Activated CD4-positive, alpha-beta T cell treated with anti-CD3 and anti-CD28 coated beads, Interleukin-2, amount 50 U/mL, for 4 hours (primary cell): ENCODE measurements at places on chromosomes 3 and 15.

DNA sequence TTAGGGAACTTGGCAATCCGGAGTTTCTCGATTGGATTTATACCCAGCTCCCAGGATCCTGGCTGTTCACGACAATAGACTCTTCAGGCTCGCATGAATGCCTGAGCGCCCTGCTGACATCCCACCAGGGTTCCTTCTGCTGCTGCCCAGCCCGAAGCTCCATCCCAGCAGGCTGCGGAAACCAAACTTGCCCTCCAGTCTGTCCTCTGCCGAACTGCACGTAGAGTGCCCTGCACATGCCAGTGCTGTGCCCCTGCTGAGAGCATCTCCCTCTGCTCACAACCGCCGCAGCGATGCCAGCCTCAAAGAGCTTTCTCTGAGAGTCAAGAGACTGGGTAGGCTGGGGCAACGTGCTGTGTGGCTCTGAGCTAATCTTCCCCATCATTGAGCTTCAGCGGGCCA lies 6.9 kb downstream of the ADAMTS7 start:
- DNase-seq: no peak

GRCh38 chr15:40933517-40933902 lies 4.4 kb downstream of the DLL4 start:
- no peak for DNase-seq

DNA sequence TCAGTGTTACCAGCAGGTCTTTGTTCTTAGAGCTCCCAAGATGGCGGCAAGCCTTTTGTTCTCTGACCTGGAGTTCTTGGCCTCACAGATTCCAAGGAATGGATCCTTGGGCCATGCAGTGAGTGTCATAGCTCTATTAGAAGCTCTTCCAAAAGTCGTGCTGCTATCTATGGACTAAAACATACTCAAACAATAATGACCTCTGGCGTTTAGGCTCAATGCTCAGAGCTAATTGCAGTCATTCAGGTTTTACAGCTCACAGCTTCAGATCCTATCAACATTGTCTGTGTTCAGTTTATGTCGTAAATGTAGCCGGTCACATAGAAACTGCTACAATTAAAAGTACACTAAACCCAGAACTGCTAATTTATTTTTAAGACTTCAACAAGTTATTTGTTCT lies 22.2 kb downstream of the CCRL2 start:
- no peak for DNase-seq

DNA sequence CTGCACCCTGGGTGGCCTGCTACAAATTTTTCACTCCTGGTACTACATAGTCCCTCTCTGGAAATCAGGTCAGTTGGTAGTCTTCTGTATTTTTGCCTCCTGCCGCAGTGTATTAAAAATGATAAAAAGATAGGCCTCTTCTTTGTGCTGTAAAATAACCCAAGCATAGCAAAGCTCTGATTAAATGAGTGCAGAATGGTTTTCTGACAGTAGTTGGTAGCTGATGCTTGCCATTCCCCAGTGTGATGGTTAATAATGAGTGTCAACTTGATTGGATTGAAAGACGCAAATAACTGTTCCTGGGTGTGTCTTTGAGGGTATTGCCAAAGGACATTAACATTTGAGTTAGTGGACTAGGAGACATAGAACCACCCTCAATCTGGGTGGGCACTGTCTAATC lies 264.4 kb upstream of the ZNF717 start:
- DNase-seq: no peak

DNA sequence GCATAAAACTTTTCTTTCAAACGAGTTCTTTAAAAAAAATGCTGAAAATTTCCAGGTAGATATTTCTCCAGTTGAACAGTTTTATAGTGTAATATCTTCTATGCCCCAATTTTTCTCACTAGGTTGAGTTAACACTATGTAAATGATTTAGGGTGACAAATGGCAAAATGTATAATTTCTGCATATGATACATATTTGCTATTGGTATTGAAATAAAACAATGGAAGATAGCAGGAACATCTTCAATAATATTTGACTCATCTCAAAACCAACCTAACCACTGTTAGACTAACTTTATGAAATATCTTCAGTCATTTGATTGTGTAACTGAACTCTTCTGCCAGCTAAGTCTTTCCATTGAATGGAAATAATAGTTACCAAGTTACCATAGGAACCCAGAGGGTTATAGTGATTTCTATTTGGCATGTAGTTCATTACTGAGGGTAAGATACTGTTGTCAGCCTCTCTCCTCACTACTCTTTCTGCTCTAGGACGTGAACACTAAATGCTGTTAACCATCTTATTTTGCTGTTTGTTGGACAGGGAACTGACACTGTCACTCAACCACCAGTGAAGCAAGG lies 824.7 kb upstream of the NECTIN3 start:
- DNase-seq: no peak

- DNase-seq: no peak
These were observed 30.0 kb downstream of the INSYN1 start for GRCh38 chr15:73723191-73723590.

GRCh38 chr15:33029109-33029652 lies 165.3 kb downstream of the FMN1 start:
- DNase-seq: no peak

- DNase-seq: no peak
These were observed 79.8 kb upstream of the IQSEC1 start for GRCh38 chr3:13152826-13153710.

DNA sequence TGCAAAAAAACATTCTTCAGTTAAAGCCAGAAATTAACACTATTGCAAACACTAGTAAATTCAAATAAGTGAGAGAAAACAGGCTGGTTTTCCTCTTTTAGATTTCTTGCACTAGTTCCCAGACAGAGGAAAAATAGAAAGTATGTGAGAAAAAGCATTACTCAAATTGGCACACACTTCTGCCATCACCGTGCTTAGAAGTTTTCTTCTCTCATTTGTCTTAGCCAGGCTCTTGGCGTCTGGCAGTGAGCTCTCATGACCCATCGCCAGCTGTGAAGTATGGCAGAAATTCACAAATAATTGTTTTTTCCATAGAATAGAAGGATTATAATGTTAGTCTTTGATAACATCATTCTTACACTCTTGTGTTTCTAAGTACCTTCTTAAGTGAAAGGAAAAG lies 515.9 kb downstream of the GBE1 start:
- no peak for DNase-seq

GRCh38 chr15:35724626-35725025 lies 178.7 kb upstream of the DPH6 start:
- DNase-seq: no peak

DNA sequence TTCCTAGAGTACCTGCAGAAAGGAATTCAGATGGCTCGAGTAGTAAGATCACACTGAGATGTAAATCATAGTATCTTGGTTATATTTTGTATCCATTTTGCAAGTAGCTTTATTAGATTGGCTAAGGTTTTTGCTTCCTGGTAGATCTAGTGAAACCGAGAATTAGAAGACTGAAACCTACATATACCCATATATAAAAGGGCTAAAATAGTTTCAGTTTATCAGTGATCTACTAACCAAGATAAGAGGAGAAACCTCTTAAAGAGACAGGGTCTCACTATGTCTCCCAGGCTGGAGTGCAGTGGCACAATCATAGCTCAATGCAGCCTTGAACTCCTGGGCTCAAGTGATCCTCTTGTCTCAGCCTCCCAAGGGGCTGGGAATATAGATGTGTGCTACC lies 135.3 kb downstream of the PCCB start:
- no peak for DNase-seq

DNA sequence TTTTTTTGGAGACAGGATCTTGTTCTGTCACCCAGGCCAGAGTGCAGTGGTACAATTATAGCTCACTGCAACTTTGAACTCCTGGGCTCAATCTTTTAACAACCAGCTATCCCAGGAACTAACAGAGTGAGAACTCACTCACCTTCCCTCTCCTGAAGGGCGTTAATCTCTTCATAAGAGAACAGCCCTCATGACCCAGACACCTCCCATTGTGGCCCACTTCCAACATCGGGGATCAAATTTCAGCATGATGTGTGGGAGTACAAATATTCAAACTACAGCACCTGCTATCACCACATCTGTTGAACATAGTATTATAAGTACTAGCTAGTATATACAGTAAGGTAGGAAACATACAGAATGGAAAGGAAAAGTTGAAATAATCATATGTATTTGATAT lies 132.5 kb downstream of the DOCK3 start:
- no peak for DNase-seq

DNA sequence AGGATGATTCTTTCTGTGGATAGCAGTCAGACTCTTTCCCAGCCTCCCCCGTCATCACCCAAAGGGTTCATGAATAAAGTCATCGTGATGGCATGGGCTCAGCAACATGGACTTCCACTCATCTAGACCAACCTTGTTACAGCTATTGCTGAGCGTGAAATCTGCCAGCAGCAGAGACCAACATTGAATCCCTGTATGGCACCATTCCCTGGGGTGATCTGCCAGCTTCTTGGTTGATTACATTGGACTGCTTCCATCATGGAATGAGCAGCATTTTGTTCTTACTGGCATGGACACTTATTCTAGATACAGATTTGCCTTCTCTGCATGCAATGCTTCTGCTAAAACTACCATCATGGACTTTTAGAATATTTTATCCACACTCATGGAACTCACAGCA lies 195.6 kb upstream of the AZI2 start:
- no peak for DNase-seq

DNA sequence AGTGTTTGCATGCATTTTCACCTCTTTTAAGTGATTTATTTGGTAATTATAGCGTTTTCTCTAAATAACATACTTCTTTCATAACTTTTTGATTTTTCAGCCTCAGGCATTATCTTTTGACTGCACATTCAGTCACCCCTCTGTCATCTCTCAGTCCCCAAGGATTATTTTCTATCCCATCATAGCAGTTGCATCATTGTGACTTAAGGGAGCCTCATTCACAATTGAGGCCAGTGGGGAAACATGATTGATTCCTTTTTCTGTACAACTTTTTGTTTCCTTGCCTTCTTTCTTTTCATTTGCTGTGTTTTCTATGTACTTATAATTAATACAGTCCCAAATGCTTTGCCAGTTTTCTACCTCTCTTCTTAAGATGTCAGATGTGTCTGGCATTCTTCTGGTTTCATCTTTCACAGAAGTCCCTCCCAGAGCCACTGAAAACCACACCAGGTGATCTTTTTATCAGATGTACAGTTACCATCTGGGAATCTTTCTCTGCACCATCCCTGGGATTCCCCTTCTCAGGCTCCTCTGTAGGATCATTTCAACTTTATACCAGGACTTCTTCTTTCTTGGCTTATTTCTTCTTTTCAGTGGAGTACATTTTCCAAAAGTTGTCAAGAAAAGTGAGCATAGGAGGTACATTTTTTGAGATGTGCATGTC lies 151.4 kb downstream of the RAP2B start:
- DNase-seq: no peak

- DNase-seq: no peak
These were observed 135.1 kb downstream of the KCNMB2 start for GRCh38 chr3:178671377-178671776.

GRCh38 chr15:64856429-64857145 lies 14.9 kb downstream of the PLEKHO2 start:
- DNase-seq: no peak

DNA sequence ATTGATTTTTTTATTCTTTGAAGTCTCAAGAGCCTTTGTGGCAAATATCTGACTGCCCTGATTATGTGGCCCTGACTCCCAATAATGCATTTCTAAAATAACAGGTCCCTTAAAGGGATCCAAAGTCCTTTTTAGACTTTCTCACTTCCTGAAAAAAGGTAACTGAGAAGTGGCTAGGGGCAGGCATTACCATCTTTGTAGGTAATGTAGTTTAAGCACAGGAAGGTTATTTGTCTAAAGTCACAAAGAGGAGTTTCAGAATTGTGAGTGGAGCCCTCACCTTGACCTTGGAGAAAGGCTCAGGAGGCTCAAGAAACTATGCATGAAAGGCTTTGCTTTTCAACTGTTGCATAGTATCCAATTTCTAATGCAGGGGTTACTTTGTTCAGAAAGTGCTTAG lies 142.9 kb upstream of the MRPL3 start:
- no peak for DNase-seq

- no peak for DNase-seq
These were observed 19.2 kb downstream of the RARRES1 start for GRCh38 chr3:158713094-158713499.

DNA sequence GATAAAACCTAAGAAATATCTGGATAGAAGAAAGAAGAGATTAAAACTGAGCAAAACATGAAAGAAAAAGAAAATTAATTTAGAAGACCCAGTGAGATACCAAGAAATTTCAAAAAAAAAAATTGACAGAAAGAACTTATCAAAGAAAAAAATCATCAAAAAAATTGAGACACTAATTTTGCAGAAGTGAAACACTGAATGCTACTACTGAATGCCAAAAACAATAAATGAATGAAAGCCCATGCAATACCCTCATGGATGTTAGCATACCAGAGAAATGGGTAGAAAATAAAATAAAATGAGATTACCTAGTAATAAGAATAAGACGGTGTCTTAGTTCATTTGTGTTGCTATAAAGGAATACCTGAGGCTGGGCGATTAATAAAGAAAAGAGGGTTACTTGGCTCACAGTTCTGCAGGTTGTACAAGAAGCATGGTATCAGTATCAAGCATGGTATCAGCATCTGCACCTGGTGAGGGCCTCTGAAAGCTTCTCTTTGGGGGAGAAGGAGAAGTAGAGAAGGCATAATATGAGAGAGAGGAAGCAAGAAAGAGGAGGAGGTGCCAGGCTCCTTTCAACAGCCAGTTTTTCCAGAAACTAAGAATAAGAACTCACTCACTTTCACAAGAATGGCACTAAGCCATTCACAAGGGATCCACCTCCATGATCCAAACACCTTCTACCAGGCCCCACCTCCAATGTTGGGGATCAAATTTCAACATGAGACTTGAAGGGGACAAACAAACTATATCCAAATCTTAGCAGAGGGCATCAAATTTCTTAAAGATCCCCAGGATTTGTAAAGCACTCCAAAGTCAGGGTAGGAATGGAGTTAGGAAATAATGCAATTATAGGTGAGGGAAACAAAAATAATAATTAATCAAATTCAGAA lies 73.2 kb downstream of the BTLA start:
- DNase-seq: no peak

DNA sequence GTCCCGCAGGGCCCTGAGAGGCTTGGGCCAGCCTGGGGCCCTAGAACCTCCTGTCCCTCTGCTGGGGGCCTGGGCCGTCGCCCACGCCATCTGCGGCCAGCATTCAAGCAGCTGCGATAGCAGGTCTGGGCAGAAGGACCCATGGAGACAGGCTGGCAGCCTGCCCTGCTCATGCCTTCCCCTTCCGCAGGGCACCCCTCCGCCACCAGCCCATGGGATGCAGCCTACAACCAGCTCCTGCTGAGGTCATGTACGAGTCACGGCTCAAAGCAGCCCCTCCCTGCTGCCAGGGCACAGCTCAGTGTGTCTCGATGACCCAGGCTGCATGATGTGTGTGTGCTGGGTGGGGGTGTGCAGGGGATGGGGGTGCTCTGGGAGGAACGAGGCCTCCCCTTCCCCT lies 27.8 kb downstream of the DUSP7 start:
- DNase-seq: no peak
